Right kidney (tissue), 9 donors: ENCODE measurements at places on chromosomes 5 and 9.

- DNase-seq, result no peak
These were observed 1603.0 kb upstream of the C9orf72 start for GRCh38 chr9:29176231-29176630.

DNA sequence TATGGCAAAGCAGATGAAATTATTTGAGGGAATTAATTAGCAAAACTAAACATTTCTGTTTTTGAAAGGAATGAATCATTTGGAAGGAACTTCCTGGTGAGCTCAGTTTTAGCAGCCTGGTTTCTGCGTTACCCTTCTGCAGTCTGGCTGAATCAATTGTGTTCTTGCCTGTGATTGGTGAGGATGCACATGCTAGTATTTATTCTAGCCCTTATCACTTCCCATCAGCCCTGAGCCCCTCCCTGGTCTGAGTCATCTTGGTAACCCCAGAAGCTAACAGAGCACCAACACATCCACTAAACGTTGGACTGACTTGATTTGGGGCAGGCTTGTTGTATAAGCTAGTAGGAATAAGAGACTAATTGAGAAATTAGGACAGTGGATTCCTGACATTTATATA is 6.6 kb downstream of the TJP2 start:
- DNase-seq, result no peak

DNA sequence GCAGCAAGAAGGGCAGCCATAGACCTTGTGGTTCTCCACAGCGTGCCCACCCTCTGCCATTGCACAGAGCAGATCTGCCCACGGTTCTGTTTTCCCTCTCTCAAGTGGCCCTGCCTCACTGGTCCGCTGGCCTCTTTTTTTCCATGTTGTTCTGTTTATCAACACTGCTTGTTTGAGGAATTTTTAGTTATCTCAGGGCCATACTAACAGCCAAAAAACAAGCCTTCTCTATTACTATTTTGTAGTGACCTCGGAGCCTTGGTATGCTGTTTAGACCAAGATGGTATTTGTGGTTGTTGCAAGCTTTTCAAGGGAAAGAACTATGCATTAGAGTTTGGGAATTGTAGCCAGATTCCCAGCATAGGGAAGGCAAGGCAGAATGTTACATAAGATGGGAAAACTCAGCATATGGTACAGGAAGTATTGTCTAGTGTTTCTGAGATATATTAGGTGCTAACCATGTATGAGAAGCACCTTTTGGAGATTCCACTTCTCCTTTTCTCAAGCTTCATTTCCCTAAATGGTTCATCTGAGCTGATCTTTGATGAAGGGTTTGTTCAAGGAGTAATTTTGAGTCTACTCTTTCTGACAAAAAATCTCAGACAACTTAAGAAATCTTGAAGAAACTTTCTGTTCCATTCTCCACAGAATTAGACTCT is 54.3 kb downstream of the NUP214 start:
- DNase-seq, result no peak

- DNase-seq, result no peak
These were observed 11.1 kb downstream of the KIAA1191 start for GRCh38 chr5:176350416-176350815.

GRCh38 chr9:34896112-34896511 is 62.0 kb upstream of the PHF24 start:
- no peak for DNase-seq

DNA sequence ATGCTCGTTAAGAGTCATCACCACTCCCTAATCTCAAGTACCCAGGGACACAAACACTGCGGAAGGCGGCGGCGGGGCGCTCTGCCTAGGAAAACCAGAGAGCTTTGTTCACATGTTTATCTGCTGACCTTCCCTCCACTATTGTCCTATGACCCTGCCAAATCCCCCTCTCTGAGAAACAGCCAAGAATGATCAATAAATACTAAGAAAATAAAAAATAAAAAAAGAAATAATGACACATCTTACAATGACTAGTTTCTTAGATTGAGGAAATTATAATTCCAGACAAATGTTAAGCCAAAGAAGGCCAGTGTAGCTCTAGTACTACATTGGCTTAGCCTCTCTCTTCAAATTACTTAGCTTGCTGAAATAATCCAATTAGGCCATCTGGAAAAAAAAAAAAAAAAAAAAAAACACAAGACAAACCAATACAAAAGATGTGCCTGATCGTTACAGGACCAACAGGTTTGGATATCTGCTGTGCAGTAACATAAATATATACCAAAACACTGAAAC is 58.0 kb downstream of the ANXA2R start:
- DNase-seq, result no peak

GRCh38 chr5:142181096-142181495 is 72.5 kb downstream of the NDFIP1 start:
- no peak for DNase-seq

GRCh38 chr5:167835146-167835545 is 456.3 kb upstream of the WWC1 start:
- DNase-seq, result no peak

DNA sequence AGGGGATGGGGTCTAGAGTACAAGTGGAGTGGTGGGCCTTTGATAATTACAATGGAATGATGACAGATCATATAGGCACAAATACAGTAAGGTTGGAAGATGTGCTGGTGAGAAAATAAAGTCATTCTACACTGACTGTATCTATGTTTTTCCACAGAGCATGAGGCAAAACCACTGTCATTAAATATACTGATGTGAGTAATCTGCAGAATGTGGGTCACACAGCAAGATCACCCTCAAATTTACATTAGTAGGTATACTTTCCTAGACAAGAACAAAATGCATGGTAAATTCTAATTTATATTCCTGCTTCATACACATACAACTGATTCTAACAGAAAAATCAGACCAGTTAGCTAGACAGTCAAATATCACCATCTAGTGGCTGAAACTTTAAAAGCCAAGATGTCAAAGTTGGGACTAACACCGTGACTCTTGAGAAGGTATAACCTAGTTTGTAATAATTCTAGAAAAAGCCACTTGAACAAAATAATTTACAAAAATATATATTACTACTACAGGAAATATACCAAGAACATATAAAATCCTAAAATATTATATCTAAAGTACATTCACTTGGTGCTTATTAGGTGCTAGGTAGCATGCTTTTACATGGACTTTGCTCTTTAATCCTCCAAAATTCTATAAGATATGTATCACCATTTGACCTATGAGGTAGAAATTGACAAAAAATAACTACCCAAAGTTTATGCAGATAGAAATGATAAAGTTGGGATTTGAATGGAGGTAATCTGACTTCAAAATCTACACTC is 19.5 kb downstream of the TTC33 start:
- DNase-seq, result peak; percentile 13

- DNase-seq, result no peak
These were observed 546.5 kb downstream of the ZNF608 start for GRCh38 chr5:124199893-124200292.

DNA sequence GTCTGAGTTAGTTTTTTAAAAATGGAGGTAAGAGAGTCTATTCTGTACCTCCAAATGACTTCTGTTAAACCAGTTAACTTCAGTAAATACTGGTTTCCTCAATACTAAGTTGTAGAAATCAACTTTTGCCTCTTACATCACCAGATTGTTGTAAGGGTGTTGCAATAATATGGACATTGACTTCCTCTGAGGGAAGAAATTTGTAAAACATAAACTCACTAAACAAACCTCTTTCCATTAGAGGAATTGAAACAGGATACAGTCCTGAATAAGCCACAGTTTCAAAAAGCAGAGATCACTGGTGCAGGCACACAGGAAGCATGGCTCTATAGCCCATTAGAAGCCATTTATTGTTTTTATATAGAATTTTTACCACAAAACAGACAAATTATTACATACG is 32.7 kb upstream of the SLCO6A1 start:
- DNase-seq, result no peak

DNA sequence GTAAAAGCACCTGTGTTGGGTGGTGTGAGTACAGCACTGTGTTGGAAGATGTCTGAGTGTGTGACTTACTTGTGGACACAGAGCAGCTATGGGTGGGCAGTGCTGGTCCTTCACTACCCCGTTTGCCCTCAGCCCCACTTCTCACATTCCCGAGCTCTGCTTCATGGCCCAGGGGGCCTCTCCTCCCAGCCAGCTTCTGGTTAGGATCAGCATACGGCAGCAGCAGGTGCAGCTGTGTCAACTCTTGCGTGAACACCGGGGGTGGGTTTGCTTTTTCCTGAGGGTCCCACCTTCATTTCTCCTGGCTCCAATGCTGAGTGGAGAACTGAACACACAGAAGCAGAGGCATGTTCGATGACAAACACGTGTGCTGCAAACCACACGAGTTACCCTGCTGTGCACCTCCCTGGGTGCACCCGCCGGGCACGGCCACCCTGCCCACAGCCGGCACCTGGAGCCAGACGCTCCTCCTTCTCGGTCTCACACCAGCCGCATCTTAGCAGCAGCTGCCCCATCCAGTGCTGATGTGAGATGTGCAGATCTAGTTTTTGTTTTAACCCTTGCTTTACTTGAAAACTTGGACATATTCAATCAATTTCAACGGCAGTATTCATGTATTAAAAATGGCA is 14.9 kb upstream of the SLC6A3 start:
- DNase-seq, result no peak

- DNase-seq, result no peak
These were observed 412.7 kb downstream of the EFNA5 start for GRCh38 chr5:107257885-107258520.

GRCh38 chr5:61301341-61302199 is 30.5 kb upstream of the ZSWIM6 start:
- no peak for DNase-seq

GRCh38 chr9:34027845-34028574 is 20.7 kb downstream of the UBAP2 start:
- DNase-seq, result no peak

GRCh38 chr5:17854901-17855300 is 220.6 kb downstream of the TAF11L14 start:
- DNase-seq, result no peak
